ENCODE measurements at places on chromosomes 13 and 19.

GRCh38 chr13:70788074-70788473 lies 679.8 kb upstream of the KLHL1 start:
- DNase-seq = no peak

DNA sequence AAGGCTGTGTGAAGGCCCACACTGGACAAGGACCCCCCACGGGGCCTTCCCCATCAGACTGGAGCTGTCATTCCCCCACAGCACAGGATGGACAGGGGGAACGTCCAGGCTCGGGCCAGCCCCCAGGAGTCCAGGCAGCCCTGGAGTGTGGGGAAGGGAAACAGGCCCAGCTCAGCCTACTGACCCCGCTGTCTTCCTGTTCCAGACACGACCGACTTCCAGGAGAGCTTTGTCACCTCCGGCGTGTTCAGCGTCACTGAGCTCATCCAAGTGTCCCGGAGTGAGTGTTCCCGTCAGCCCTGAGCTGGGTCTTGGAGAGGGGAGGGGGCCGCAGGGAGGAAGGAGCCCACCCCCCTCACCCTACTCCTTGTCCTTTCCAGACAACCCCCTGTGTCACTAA lies 47.0 kb downstream of the SMIM24 start:
- DNase-seq = no peak

DNA sequence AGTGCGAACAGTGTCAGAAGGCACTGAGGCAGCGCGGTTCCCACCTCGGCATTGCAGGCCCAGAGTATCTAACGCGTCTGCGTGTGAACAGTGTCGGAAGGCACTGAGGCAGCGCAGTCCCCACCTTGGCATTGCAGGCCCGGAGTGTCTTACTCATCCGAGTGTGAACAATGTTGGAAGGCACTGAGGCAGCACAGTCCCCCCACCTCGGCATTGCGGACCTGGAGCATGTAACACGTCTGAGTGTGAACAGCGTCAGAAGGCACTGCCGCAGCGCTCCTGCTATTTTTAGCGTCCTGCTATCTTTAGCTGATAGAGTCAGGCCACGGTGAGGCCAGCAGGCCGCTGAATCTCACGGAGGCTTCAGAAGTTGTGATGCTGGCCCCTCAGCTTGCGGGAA lies 39.6 kb downstream of the ATP11A start:
- no peak for DNase-seq

DNA sequence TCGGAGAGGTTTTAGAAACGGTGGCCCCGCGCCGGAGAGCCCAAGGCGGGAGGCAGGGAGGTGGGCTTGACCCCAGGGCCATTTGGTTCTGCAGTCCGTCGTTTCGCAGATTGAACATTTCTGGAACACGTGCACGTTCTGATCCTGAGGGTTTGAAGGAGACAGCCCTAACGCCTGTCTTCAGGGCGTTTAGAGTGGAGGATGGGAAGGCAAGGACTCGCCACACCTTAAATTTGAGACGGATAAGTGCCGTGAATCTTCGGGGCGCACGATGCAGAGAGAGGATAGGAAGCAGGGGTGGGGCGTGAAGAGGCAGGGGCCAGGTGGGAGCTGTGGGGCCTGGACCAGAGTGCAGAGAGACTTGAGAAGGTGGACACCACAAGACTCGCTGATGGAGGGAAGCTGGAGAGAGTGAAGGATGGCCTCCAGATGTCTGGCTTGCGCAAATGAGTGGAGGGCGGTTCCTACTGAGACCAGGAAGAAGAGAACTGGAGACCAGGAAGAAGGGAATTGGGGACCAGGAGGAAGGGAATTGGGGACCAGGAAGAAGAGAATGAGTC lies 804 bp upstream of the MIER2 start:
- DNase-seq = no peak

GRCh38 chr13:48562296-48563066 lies 29.6 kb upstream of the RCBTB2 start:
- no peak for DNase-seq

- DNase-seq = no peak
These were observed 670 bp upstream of the CHAF1A start for GRCh38 chr19:4401769-4402170.

DNA sequence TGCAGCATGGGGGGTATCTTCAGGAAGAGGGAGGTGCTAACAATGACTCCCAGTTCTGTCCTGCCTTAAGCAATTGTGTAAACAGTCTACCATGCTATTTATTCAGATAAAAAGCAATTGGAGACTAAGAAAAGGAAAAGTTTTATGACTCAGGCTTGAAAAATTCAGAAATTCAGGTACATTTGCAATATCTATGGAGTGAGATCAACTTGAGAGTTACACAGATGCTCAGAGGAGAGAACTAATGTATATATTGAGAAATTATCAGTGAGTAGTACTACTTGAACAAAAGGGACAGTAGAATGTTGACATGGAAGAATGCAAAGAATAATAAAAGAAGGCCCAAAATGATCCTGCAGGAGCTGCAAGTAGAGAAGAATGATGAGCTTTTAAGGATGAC lies 277.6 kb upstream of the DACH1 start:
- DNase-seq = no peak

- DNase-seq = no peak
These were observed 70.4 kb downstream of the CEBPG start for GRCh38 chr19:33443638-33444561.

GRCh38 chr19:4068047-4068966 lies 1.6 kb upstream of the ZBTB7A start:
- DNase-seq = no peak

DNA sequence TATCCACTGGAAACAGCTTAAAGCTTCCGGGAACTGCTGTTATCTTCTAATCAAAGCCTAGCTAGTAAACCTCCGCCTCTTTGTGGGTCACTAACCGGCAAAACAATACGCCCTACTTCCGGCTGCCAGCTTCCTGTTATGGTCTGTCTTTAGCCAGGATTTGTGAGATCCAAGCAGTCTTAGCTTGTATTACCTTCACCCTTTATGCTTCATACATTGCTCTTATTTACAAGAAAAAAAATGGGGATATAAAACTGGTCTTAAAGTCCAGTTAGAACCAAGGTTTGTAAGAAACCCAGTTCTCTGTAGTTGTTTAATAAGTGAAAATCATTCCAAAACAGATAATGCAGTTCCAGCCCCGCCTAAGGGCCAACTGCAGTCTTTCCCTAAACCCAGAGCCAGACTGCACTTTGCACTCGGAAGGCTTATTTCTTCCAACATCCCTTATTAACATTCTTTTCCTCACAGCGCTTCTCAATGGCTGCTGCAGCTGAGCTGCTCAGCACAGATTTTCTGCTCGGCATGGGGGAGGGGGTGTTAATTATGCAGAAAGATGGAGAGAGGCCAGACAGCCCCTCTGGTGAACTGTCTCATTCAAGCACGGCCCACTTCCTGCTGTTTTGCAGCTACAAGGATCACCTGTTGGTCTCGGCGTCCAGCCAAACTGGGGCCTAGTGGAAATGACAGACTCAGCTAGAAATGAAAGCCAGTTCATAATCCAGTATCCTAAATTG lies 368.4 kb downstream of the KLF12 start:
- peak; percentile 72 for DNase-seq

- DNase-seq = no peak
These were observed 1578.8 kb downstream of the OLFM4 start for GRCh38 chr13:54607421-54607820.

GRCh38 chr13:40221131-40221459 lies 445.3 kb downstream of the FOXO1 start:
- no peak for DNase-seq

DNA sequence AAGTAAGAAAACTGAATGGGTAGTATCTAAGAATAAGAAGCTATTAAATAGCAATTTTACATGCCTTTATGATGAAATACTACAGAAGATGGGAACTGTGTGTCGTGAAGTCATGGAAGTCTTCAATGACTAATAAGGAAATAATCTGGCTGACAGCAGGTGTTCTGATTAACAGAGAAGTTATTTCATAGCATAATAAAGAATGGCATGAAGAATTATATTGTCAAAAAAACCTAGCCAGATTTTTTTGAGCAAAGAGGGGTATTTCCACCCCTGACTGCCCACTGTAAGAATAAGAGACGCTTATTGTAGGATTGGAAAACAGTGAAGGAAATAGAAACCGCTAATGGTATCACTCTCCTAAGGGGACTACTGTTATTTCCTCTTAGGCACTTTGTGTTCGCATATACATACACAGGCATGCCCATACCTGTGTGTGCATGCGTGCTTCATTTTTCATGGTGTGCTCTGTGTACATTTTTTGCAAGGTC lies 318.8 kb downstream of the SHISA2 start:
- no peak for DNase-seq

GRCh38 chr19:16206637-16207036 lies 8.9 kb downstream of the AP1M1 start:
- DNase-seq = no peak

DNA sequence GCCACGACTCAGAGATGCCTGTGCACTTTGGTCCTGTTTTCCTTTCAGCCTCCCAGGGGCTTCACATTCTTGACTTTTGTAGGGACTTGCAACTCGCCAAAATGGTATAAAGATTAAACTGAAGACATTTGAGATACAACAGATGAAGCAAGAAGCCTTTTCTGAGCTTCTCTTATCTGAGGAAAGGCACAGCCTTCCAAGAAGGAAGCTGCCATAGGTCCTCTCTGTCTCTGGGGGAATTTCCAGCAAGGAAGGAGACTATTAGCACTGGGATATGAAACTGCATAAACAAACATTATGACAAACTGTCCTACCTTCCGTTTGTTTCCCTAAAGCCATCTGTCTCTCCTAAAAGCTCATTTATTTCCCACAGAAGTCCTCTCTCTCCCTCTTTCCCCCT lies 39.3 kb downstream of the TGDS start:
- no peak for DNase-seq

DNA sequence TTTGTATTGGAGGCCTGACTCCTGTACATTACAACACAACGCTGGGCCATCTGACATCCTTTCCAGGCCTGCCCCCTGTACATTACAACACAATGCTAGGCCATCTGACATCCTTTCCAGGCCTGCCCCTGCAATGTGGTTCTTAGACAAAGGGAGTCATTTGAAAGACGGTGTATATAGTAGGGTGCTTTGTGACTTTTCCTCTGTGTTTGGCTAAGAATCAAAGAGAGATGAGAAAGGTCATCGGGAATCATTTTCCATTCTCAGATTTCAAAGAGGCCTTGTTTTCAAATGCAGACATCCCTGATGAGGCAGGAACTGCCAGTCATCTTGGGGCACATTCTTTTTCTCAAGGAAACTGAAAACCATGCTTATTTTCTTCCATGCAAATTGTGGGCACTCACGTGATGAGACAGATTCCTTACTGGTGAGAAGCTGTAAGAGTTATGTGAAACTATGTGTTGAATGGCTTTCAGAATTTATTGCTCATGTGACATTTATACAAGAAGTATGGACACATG lies 551.6 kb downstream of the MYO16 start:
- DNase-seq = no peak

- DNase-seq = no peak
These were observed 6.1 kb downstream of the NOSIP start for GRCh38 chr19:49574206-49574755.

- no peak for DNase-seq
These were observed 1.7 kb downstream of the TGFBR3L start for GRCh38 chr19:7916103-7916954.

DNA sequence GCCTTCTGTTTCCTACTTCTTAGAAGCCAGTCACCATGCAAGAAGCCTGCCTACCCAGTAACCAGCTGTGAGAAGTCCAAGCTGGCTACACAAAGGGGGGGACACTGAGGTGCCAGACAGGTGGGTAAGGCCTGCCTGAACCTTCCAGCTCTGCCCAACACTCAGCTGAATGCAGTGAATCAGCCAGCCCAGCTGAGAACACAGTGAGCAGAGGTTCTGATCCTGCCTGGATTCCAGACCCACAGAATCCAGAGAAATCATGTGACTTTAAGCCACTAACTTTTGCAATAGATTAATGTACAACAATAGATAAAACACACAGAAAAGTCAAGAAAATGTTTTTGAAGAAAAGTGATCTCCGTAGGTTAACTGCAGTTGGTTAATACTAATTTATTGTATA lies 151.7 kb downstream of the EFNB2 start:
- DNase-seq = no peak

GRCh38 chr19:6464070-6464873 lies at the start of gene CRB3:
Gene CRB3 (plus strand): TSS chr19:6464271. CDS start chr19:6464702, 431 bp downstream.
- DNase-seq = no peak

Measured in C1 segment of cervical spinal cord (tissue), 14 donors.